Cortex of kidney (tissue), 1 donor: ENCODE measurements at places on chromosomes 5 and 9.

- no peak for DNase-seq
Measured at GRCh38 chr9:14769230-14769571, 46.7 kb upstream of the CER1 start.

GRCh38 chr5:16508730-16509531, 43.3 kb upstream of the ZNF622 start:
- DNase-seq = no peak

DNA sequence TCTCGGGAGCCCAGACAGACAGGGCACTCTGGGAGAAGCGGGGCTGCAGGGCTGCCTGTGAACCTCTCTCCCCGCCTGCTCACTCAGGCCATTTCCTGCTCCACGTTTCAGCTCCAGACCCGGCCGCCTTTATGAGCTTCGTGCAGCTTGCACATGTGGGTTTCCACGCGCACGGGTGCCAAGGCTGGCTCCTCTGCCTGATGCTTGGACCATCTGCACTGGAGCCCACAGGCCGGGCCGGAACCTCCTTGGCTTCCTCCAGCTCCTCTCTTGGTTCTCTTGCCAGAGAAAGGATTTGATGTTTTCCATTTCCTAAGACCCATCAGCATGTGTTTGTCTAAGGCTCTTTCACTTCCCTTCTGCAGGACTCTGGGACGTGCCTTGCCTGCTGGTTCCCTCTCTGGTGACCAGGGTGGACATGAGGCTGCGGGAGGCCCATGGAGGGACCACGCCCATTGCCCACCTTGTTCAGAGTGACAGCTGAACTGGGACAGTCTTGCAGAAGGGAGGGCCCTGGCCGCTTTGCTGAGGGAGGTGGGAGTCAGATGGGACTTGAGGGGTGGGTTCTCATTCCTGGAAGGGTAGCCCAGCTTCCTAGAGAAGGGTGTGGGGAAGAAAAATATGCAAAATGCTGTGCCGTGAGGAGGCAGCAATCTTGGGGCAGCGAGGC, 23.3 kb upstream of the COL5A1 start:
- DNase-seq = no peak

DNA sequence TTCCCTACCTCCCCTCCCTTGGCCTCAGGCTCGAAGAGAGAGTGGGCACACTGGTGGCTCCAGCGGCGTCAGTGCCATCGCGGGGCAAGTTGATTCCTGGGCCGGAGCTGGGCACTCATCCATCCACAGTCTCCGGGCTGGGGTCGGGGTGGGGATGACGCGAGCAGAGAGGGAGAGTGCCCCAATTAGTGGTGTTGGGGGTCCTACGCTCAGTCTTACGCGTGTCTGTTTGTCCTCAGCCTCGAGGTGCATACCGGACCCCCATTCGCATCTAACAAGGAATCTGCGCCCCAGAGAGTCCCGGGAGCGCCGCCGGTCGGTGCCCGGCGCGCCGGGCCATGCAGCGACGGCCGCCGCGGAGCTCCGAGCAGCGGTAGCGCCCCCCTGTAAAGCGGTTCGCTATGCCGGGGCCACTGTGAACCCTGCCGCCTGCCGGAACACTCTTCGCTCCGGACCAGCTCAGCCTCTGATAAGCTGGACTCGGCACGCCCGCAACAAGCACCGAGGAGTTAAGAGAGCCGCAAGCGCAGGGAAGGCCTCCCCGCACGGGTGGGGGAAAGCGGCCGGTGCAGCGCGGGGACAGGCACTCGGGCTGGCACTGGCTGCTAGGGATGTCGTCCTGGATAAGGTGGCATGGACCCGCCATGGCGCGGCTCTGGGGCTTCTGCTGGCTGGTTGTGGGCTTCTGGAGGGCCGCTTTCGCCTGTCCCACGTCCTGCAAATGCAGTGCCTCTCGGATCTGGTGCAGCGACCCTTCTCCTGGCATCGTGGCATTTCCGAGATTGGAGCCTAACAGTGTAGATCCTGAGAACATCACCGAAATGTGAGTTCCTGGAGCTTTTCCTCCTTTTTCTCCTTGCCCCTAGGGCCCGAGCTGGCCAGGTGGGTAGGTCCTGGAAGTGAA, 861 bp downstream of the NTRK2 start:
- no peak for DNase-seq

DNA sequence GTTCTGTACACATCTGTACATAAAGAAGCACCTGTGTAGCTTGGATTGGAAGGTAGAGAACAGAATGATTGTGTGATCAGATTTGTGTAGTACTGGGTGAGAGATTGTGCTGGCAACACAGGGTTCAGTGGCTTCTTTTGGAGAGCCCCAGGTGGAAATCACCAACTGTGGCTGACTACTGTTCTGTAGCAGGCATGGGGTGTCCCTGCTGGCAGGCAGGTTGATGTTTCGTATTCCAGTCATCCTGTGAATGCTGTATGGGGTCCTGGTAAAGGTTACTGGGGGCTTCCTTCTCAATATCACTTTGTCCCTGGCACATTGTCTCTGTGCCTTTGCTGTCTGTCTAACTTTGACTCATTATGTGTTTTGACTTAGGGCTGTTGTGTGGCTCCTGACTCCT, 5.3 kb downstream of the ASPN start:
- no peak for DNase-seq

- no peak for DNase-seq
Measured at GRCh38 chr5:178331491-178331996, 98.9 kb upstream of the PHYKPL start.

- DNase-seq = no peak
Measured at GRCh38 chr9:126216826-126217225, 109.8 kb upstream of the MVB12B start.

GRCh38 chr5:77637998-77638762, at the start of gene OTP:
Gene OTP (minus strand): TSS chr5:77638713. CDS start chr5:77638549, 164 bp downstream.
- no peak for DNase-seq

GRCh38 chr5:53434541-53434940, 45.9 kb upstream of the FST start:
- DNase-seq = no peak

DNA sequence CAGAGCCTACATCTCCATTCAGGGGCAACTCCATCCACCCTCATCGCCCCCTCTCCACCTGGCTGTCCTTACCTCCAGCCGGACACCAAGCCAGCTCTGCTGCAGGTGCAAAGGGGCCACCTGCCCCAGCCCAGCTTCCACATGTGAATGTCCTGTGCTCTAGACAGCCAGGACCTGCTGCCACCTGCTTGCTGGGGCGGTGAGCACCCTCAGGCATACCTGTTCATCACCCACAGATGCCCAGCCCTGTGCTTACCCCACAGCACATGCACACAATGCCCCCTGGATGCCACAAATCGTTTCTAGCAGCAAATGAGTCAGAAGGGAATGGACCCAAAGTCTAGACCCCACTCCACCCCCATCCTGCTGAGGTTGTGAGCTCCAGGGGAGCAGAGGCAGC, 13.3 kb upstream of the NKD2 start:
- DNase-seq = no peak

- DNase-seq = no peak
Measured at GRCh38 chr5:142529626-142530278, 156.1 kb downstream of the FGF1 start.

- DNase-seq = no peak
Measured at GRCh38 chr5:174990909-174991308, 266.5 kb downstream of the MSX2 start.

- DNase-seq = no peak
Measured at GRCh38 chr9:37381094-37381741, 41.3 kb upstream of the GRHPR start.

DNA sequence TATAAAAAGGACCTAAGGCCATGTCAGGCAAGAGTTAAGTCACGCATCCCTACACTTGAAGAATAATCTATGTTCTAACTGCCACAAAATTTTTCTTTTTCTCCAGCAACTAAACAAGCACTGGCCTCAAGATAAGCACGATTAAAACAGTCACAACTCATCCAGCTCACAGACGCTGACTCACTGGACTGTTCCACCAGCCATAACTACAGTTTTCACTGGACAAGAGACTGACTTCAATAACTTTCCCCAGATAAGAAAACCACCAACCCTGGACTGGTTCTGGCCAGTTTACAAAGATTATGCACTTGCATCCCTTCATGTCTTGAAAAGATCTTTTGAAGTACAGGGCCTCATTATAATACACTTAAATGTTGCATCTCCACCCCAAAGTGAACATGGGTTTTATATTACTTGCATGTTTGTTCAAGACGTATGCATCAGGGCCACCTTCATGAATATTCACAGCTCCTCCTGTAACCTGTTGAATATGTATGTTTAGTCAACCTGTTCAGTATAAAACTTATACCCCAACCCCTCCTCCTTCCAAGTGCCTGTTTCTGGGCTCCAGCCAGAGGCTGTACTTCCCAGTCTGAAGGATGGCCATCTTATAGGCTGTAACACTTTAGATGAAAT, 129.3 kb upstream of the EPB41L4A start:
- DNase-seq = no peak
